Activated CD4-positive, alpha-beta T cell treated with anti-CD3 and anti-CD28 coated beads, Interleukin-2, amount 10 ng/mL, durations not matched to agents 24 days and 14 days (primary cell): ENCODE measurements at places on chromosomes 11 and 22. TPM values are rescaled to one million over a fixed set of nuclear protein-coding genes. Genes with fewer than 3 reads are reported as not detected.

The PLAAT4 gene
- total RNA-seq = 12.2 and 14.7 TPM in 2 replicates

The KRTAP5-1 gene
- not detected in 2 replicates for total RNA-seq

The ANGPTL5 gene
- total RNA-seq = not detected in 2 replicates

The VPREB1 gene
- not detected in 2 replicates for total RNA-seq

The DMC1 gene
- 14.2 and 14.3 TPM in 2 replicates for total RNA-seq

The TESMIN gene
- 1.4 and 1.6 TPM in 2 replicates for total RNA-seq

The MEI1 gene
- 14.2 and 15.7 TPM in 2 replicates for total RNA-seq

The FANCF gene
- total RNA-seq = 17.2 and 19.1 TPM in 2 replicates

The SCT gene
- not detected in 2 replicates for total RNA-seq

DNA sequence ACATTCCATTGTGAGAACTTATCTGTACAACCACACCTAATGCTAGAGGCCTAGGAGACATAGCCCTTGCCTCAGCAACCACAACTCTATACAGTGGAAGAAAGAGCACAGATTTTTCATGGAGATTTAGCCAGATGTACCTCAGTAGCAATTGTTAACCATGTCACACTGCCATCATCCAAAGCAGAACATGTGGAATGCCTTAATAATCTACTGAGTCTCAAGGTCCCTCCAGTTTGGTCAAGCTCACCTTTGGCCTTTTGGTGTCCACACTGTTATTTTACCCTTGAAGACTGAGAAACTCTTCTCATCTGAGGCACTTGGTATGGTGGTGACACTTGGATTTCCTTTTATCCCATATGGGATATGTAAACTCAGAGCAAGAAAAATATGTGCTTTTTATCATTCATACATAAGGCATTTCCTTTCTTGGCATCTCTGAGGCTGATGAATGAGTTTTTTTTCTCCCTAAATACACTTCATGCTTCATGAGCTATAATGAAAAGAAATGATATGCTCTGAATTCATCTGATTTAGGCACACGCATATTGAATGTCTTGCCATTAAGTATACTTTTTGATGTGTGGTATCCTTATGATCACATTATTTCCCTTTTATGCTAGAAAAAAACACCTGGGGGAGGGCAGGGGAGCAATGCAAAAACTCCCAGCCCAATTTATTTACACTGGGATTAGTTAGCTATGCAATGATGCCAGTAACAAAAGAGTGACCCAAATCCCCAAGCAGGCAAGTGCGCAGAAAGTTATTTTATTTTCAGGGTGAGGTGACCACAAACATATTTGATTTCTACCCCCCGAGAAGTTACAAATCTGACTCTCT, 63.3 kb upstream of the ME3 start:
- peak; percentile 41 for DNase-seq

- no peak for DNase-seq
Observed at GRCh38 chr22:42869888-42870480, 12.9 kb upstream of the ARFGAP3 start.

- no peak for DNase-seq
Observed at GRCh38 chr22:49014227-49015201, 813.2 kb downstream of the BRD1 start.

GRCh38 chr22:36910461-36910860, 3.0 kb upstream of the CSF2RB start:
- DNase-seq = no peak

GRCh38 chr11:92130421-92130831, 94.2 kb upstream of the FAT3 start:
- DNase-seq = no peak

- DNase-seq = no peak
Observed at GRCh38 chr22:27097506-27097905, 440.1 kb downstream of the MIAT start.

- DNase-seq = no peak
Observed at GRCh38 chr22:27810609-27811151, 9.1 kb upstream of the MN1 start.

DNA sequence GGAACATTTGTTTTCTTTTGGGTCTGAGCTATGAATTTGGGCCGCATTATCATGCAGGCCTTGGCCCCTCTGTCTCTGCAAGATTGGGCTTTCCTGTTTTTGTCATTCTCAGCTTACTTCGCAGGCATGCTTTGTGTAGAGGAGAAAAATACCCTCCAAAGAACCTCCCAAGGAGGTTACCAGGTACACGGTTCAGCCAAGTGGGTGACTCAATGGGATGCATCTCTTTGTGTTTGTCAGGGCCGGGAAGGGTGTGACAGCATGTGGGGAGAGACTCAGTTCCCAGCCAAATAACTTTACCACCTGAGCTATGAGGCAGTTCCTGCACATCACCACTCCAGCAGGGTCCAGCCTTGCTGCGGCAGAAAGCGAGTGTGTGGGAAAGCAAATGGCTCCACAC, 47.8 kb upstream of the CLDN5 start:
- no peak for DNase-seq

DNA sequence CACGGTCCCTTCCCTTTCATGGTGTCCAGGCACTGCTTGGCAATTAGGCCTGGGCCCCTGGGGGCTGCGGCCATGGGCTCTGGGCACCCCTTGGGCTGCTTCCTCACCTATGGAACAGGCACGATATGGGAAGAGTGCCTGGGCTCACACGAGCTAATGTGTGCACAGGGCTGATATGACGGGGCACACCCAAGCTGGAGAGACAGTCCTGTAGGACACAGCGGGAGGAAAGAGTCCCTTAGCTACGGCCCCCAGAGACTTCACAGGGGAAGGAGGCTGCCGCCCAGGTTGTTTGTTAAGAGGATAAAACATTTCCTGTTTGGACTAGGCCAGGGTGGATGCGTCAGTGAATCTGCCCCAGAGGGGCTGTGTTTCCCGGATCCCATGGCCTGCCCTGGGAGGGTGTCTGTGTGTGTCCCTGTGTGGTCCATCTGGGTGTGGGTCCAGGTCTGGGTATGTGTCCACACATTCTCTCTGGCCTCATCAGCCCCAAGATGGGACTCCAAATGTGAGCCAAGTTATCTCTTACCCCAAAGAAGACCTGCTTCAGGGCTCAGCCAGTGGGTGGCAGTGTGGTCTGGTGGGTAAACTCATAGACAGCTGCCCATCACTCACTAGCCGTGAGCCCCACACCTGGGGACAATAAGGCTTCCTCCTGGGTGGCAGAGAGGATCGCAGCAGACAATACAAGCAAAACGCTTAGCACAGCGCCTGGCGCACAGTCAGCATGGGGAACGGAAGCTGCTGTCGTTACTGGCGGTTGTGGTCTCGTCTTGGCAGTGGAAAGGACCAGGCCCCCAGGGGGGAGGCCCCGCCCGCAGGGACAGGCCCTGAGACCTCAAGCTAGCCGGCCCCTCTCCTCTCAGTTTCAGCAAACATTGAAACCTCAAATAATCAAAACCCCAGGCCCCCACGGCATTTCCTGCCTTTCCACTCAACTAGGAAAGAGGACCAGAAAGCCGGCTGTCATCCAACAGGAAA, 3.2 kb upstream of the EMID1 start:
- DNase-seq = peak; percentile 82

DNA sequence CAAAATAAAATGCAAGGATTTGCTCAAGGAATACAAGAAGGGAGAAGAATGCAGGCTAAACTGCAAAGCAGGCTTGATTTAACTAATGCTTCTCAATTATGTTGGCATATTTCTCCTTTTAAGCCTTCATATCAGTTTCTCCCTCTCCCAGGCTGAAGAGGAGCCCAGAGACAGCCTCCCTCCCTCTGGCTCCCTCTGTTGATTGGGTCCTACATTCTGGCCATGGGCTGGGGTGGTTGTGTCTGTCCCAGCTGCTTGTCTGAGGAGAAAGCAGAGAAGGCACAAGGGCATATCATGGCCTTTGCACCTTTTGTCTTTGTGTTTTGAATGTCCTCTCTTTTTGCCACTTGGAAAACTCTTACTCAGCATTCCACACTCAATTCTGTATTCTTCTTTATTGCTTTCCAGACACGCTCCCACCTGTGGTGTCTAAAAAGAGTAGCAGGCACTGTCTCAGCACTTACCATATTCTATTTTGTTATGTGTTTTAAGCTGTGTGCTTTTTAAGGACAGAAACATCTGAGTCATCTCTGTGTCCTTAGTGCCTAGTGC, 77.4 kb downstream of the INSC start:
- no peak for DNase-seq

GRCh38 chr22:26172389-26172990, 3.2 kb downstream of the SEZ6L start:
- DNase-seq = peak; percentile 73

DNA sequence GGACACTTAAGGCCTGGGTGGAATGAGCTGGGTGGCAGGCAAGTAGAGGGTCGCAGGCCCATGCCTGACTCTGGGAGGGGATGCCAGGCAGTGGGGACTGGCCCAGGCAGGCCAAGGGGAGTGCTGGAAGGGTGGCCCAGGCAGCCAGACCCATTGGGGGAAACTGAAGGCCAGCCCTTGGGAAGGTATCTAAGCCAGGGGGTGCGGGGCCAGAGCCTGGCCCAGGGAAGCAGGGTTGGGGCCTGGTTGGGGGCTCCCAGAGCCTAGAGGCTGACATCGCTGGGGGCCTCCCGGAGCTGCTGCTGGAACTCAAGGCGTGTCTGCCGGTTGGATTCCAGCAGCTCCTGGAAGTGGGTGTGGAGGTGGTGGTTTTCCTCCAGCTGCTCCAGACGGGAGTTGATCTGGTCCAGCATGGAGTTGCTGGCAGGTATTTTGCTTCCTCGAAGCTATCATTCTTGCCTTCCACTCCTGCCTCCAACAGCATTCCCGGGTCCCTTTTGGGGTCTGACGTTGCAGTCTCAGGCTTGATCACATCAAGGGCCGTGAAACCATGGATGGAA, 35.3 kb upstream of the XBP1 start:
- DNase-seq = no peak

GRCh38 chr22:35987487-35987886, 41.1 kb downstream of the RBFOX2 start:
- DNase-seq = no peak

DNA sequence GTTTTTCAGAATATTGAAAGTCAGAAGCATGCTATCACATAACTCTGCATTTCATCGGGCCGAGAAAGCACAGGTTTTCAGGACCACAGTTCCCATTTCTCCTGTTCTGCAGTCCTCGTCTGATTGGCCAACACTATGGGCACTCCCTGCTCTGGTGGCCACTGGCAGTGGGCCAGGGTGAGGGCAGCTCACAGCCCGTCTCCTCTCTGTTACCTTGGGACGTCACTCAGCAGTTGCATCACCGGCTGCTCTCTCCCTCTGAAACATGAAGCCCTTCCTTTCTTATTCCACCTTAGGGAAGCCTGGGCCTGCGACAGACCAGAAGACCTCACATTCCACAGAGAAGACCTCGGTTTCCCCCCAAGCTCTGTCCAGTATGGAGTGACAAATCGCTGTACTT, 11.4 kb upstream of the MICAL3 start:
- DNase-seq = no peak

GRCh38 chr11:78961937-78962701, 387.5 kb upstream of the NARS2 start:
- no peak for DNase-seq

DNA sequence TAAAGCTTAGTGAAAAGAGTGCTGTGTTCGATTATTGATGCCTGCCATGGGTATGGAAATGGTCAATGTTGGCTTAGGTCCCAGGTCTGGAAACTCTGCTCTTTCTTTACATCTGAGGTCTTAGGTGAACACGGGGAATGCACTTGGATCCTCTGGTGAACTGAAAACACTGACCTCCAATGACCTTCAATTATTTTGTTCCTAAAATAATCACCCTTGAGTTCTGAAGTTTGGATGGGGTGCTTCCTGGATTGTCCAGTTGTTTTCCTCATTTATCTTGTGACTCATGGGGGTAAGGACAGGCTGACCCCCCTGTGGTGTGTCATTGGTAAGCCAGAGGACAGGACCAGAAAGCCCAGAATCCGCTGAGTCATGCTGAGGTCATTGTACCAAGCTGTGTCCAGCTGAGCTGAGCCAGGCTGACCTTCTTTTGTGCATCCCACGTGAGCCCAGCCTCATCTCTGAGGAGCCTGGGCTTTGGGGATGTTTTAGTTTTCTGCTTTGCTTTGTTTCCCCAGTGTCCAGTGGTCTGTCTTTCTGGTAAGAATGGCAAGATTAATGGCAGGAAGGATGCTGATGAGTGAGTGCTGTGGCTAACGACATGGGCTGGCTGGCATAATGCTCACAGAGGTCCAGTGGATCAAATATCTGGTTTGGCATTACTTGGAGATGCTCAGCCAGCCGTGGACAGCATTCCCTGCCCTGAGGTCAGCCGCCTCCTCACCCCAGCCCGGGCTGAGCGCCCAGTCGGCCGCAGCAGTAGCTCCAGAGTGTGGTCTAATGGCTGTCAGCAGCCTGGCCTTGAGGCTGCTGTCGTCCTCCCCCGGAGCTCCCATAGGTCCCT, 35.6 kb downstream of the AMPD3 start:
- DNase-seq = no peak

DNA sequence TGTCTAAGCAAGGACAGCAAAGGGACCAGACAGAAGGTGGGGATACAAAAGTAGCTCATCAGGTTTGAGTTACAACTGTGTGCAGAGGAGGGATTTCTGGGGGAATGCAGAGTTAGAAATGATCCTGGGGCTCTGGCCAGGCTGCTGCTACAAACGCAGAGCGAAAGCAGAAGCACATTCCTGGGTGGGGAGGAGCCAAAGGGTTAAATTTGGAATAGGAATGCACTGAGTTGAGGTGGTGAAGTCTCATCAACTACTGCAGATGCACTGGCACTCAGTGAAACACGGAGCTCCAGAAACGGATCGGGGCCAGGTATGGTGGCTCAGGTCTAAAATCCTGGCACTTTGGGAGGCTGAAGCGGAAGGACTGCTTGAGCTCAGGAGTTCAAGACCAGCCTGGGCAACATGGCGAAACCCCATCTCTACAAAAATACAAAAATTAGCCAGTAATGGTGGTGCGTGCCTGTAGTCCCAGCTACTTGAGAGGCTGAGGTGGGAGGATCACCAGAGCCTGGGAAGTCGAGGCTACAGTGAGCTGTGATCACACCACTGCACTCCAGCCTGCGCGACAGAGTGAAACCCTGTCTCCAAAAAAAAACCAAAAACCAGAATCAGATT, 3.2 kb downstream of the CHKA start:
- no peak for DNase-seq

DNA sequence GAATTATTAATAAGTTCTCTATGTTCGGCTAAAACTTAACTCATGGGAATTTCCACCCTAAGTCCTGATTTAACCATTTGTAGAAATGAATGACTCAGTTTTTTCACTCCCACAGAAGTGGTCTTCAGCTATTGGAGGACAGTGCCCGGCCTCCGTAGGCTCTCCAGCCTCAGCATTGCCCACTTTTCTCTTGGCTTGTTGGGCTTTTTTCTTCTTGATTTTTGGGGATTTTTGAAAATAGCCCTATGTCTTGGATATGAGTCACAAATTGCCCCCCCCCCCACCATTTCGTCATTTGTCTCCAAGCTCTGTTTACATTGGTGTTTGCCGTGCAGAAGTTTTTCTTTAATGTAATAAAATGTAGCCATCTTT, 66.7 kb downstream of the PACS1 start:
- no peak for DNase-seq

DNA sequence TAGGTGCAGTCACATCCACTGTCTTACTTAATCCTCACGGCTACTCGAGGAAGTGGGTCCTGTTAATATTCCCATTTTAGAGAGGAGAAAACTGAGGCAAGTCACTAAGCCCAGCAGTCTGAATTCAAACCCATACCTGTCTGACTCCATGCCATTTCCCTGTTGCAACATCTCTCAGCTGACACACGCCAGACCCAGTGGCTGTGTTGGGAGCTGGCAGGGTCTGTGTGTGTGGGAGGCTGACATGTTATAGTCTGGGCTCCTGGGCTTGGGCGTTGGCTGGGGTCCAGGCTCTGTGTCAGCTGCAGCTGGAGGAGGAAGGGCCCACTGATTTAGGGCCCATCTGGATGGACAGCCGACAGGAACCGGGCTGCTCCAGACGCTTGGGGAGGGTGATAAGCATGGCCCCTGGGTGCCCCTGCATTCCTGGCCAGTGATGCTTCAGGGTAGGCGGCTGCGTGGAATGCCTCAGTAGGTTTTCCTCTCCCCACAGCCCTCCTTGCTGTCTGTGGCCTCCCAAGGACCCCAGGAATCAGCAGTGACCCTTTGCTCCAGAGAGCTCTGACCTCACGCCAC, 562.5 kb downstream of the MN1 start:
- DNase-seq = no peak
